ENCODE measurements at places on chromosomes 2 and 18.

DNA sequence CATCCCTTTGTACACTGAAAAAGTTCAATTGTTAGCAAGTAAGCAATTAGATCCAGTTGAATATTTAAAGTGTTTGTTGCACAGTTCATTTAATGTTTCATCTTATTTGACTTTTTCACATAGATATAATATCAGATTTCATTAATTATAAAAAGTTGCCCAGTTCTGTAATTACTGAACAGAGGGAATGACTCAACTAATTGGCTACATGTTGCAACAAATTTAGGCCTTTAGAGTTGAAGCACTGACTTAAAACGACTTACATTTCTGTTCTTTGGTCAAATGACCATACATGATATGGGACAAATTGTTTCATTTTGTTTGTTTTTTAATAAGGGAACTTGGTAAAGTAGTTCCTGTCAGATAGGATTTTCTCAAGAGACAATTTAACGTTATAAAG is 68.5 kb upstream of the FAM117B start:
- no peak for DNase-seq

GRCh38 chr2:3257826-3258225 is 119.8 kb downstream of the EIPR1 start:
- no peak for DNase-seq

GRCh38 chr2:50515638-50516037 is 516.3 kb downstream of the NRXN1 start:
- no peak for DNase-seq

- no peak for DNase-seq
Measured at GRCh38 chr2:74407682-74408081, 13.7 kb downstream of the C2orf81 start.

DNA sequence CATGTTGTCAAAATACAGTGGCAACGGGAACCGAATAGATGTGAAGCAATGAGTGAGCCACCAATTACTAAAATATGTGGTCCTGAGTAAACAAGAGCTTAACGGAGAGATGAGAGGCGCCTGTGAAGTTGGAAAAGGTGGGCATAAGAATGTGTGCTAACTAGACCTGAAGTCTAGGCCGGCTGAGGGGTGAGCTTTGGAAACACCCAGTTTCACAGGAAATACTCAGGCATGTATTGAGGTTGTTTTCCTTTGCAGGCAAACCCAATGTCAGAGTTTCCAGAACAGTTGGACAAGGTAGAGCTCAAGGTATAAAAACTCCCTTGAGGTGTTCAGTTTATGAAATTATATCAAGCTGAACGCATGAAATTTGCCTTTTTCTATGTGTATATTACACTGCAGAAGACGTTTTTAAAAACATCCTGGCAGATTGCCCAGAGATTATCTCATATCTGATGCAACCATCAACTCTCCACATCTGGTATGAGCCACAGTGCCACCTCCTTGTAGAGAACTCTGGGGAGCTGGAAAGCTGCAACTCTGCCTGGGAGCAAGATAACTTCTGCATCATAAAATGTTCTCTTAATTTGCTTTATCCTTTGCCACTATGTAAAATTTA is 3.9 kb upstream of the WDSUB1 start:
- DNase-seq = peak; percentile 86

- no peak for DNase-seq
Measured at GRCh38 chr2:199101487-199101886, 356.3 kb downstream of the SATB2 start.

DNA sequence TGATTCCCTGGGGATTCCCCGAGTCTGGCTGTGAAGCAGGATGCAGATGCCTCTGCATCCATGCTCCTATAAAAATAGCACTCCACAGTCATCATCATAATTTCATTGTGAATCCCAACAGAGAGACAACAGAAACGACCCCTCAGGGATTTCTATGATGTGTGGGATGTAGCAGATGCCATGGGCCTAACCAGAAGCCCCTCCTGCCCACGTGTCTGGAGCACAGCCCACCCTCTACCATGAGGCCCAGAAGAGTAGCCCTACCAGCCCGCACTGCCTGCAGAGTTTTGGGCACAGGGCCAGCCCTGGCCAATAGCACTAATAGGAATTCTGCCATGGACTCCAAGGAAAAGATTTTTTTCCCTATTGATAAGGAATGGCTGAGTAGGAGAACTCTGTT is 66.6 kb downstream of the GYPC start:
- DNase-seq = no peak

DNA sequence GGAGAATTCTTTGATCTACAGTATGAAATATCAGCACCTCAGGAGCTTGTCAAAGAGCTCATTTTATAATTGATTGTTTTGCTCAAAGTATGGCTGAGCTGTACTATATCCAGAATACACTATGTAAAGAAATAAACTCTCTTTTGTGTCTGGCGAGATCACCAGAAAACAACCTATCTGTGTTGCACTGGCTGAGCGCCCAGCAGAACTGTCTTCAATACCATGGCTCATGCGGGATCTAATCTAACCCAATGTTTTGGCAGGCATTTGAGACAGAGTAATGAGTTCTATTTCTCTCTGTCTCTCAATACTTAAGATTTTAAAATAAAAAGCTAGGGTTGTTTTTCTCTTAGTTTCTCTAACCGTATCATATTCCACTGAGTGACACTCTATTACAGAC is 192.4 kb downstream of the L3MBTL4 start:
- no peak for DNase-seq

- DNase-seq = no peak
Measured at GRCh38 chr2:86045541-86045940, 60.1 kb downstream of the POLR1A start.

DNA sequence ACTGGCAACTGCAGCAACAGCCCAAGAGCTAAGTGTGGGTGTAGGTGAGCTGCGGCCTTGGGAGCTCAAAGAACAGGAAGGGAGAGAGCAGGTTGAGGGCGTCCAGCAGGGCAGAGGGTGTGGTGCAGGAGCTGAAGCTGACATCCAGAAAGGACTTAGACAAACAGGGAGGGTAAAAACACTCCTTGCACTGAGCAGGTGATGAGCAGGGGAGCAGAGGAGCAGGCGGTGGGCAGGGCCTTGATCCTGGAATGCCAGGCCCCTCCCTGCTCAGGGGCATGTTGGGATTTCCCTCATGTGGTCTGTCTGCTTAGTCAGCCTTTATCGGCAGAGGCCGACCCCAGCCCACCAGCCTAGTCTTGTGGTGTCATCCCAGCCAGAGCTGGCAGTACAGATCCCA is 63.6 kb downstream of the VSNL1 start:
- no peak for DNase-seq

DNA sequence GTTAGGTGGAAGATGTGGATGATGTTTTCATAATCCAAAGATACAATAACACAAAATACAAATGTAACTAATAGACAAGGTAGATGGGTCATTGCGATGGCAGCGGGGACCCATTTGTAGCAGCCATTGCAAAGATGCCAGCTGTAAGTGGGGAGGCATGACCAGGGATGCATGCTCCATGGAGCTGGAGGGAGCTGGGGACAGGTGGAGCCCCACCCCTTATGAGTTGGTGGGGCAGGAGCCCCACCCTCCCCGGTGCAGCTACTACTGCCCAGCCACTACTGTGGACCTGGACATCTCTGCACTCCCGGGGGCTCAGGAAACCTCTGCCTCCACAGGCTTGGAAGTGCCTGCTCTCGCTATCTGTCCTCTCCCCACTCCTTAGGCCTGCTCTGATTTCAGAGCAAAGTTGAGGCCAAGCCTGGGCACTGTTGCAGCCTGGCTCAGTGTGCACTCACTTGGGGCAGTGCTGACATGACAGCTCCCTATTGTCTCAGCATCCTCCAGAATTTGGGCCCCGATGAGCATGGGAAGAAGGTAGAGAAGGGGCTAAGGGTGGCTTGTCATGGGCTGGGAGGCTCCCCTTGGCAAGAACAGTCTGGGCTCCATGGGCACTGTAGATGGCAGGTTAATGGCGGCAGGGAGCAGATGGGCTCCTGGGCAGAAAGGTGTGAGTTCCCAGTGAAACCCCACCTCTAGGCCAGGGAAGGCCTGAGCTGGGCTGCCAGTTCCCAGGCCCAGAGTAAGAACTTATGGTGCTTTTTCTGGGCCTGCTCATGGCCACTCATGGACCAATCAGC is 81.1 kb downstream of the ZNF804A start:
- no peak for DNase-seq

DNA sequence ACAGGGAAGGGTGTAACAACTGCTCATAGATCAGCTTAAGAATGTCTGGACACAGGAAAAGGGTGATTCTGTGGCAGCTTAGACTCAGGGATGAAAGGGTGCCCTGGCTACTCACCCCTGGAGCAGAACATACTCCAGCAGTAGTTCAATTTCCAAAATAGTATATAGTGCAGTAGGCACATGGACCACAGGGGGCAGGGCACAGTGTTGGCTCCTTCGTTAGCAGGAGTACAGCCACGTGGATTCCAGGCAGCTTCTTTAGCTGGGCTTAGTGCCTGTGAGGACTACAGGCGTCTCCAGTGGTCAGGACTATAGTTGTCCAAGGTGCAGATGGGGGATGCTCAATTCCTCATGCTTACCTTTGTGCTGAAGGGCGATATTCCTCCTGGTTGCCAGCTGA is 277.5 kb upstream of the DDX18 start:
- no peak for DNase-seq

DNA sequence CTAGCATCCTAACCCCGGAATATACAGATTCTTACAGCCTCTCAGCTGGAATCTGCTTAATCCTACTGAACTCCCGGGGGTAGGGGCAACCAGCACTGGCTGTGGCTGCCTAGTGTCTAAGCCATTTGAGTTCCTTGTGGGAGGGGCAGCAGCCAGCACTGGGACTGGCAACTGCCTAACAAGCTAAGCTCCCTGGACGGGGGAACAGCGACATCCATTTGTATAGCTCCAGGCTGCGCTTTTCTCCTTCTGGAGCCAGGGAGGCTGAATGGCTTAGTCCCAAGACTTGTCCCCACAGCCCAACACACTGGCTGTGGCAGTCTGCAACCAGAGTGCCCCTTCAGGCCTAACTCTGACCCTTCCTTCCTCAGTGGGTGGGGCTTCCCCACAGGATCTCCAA is 787.2 kb downstream of the METTL4 start:
- DNase-seq = no peak

DNA sequence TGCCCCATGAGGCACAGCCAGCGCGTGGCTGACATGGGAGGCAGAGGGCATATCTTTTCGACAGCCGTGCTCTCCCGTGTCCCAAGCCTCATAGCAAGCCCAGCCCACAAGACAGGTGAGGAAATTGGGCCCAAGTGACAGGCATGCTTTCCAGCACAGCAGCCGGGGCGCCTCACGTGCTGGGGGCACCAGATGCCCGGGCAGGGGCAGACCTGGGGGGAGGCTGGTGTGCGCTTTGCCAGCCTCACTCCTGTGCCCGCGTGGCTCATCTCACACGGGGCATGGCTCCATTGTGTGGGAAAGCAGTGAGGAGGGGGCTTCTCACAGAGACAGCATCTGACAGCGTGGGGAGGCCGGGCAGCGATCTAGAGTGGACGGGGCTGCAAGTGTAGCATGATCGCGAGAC is 93.2 kb downstream of the USP40 start:
- DNase-seq = no peak

DNA sequence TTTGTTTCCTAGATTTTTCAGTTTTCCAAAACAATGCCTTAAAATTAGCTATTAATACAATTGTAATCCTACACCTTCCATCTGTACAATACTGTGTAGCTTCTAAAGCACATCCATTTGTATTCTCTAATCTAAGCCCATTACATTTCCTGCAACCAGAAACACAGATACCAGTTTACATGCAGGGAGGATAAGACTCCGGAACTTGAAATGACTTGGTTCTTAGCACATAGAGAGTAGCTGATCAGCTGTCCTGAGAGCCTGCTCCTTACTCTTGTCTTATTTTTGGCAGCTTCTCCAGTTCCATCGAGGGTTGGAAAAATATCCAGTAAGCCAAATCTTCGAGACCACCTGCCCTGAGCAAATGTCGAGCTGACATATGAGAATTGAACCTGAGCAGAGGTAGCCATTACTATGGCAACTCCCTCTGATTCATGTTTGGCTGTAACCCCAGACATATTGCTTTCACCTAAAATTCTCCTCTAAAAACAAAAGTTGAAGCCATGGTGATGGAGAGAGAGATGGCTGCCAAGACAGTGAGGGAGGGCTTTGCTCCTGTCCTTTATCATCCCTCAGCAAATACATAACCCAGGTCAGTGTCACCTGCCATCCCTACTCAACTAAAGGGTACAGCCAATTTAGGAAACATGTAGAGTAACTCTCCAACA is 542.8 kb downstream of the IRS1 start:
- DNase-seq = no peak

GRCh38 chr2:27922842-27923241 is 32.3 kb downstream of the BABAM2 start:
- no peak for DNase-seq

GRCh38 chr2:177279847-177280246 is 15.3 kb upstream of the NFE2L2 start:
- no peak for DNase-seq

DNA sequence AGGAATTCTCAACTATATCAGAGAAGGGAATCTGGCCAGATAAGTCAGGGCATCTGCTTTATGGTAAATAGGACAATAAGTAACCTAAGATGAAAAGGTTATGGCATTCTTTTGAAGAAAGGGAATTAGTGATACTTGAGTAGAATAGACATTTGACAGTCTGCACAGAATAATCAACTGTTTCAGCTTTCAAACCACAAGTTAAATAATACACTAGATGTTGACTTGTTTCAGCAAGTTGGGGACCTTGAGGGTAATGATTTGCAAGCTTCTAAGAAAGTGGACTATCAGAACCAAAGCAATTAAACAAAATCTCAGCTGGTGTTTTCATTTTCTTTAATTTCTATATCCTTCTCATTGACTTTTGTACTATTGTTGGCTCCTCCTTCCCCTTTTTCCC is 54.5 kb downstream of the SLC39A10 start:
- DNase-seq = no peak

- no peak for DNase-seq
Measured at GRCh38 chr2:195470622-195471021, 186.4 kb upstream of the SLC39A10 start.

- no peak for DNase-seq
Measured at GRCh38 chr2:43123981-43124686, 102.3 kb downstream of the ZFP36L2 start.

GRCh38 chr2:178280244-178280852 is 86.0 kb downstream of the OSBPL6 start:
- DNase-seq = peak; percentile 61

DNA sequence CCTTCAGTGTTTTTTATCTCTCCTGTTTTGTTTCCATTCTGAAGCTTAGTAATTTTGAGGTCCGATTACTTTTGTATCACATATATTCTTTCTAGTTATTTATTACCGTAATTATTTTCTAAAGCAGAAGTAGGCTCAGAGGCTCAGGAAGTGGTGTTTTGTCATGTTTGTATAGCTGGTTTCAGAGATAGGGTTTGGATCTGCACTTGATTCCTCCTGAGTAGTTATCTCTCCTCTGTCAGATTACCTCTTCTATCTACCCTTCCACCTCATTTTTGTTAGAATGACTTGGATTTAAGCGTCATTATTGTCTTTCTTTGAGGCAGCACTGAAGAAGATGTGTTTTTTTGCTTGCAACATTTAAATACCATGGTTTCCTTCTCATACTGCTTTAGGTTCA is 95.4 kb downstream of the MTA3 start:
- DNase-seq = no peak

Data from fibroblast of skin of back (primary cell).